NCI-H1417 treated with DMSO at 0.1 percent for 48 hours (cell line): ENCODE measurements at places on chromosomes 5 and 9.

DNA sequence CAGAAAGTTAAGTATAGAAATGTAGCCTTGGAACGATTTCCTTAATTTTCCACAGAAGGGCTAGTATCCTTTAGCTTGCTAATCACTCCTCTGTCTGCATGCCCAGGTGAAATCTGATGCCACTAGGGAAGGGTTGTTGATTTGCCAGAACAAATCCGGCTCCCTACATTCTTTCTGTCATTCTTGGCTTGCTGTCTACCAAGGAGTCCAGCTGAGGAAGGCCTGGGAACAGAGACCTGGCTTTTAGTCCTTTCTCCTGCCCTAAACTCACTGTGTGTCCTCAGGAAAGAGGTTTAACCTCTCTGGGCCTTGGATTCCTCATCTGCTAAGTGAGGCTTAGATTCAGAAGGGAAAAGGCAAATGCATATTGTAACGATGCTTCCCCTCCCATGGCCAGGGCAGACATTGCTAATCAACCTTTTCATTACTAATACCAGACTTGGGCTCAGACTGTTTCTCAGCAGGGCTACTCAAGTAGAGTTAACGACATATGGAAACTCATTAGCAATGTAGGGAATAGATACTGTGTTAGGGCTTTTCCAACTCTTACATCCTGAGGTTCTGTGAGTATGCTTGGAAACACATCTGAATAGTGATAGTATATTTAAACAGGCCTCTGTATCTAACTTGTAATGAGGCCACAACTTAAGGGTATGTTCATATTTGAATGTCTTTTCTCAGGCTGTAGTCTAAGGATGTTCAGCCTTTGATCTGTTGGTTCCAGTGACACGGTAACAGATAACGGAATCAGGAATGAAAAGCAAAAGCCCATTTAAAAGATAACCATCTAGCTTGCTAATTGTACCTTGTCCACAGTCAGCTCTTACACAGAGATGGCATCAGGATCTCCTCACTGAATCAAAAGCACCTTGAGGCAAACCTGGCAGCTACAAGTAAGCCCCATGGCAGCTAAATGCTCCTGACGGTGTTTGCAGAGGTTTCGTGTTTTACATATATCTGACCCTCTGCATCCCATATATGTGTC, 4.1 kb downstream of the GALNT10 start:
- no peak for DNase-seq

- DNase-seq, result no peak
These were observed 44.1 kb downstream of the C9orf50 start for GRCh38 chr9:129576546-129577543.

- no peak for DNase-seq
These were observed 19.0 kb downstream of the SEC61B start for GRCh38 chr9:99241106-99241505.

- DNase-seq, result no peak
These were observed 17.3 kb upstream of the BICD2 start for GRCh38 chr9:92781899-92782298.

GRCh38 chr9:32334112-32334511, 50.3 kb upstream of the ACO1 start:
- DNase-seq, result no peak

GRCh38 chr9:121053544-121053943, 3.5 kb upstream of the C5 start:
- no peak for DNase-seq

- DNase-seq, result no peak
These were observed 351.1 kb upstream of the CD180 start for GRCh38 chr5:67547682-67548081.

DNA sequence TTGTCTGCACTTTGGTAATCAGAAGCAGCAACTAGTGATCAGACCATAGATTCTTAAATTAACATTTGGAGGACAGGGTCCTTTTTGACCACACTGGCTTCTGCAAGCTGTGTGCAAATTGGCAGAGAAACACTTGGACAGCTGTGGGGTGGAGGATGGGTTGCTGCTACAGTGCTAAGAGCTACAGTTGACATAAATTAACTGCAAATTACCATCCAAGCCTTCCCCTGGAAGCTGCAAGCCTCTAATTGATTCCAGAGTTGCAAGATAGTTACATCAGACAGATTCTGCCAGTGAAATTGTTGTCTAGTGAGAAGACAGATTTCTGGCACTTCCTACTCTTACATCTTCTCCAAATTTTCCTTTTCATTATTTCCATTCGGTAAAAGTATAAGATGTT, 517.7 kb downstream of the DIRAS2 start:
- DNase-seq, result peak; percentile 84

DNA sequence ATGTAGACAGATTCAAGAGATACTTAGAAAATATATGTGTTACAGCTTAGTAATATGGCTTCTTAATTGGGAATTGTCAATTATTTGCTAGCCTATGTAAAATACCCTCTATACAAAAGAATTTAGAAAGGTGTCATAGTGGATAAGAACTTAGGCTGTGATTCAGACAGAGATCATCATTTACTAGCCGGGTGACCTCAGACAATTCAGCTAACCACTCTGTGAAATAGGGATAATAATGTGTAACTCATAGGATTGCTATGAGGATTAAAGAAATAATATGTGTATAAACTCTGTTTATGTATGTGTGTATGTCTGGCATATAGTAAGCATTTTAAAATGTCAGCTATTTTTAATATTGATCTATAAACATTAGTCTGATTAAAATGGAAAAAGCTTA, 5.9 kb upstream of the LARS1 start:
- no peak for DNase-seq

- DNase-seq, result no peak
These were observed 336.9 kb downstream of the ENC1 start for GRCh38 chr5:74303578-74303977.

DNA sequence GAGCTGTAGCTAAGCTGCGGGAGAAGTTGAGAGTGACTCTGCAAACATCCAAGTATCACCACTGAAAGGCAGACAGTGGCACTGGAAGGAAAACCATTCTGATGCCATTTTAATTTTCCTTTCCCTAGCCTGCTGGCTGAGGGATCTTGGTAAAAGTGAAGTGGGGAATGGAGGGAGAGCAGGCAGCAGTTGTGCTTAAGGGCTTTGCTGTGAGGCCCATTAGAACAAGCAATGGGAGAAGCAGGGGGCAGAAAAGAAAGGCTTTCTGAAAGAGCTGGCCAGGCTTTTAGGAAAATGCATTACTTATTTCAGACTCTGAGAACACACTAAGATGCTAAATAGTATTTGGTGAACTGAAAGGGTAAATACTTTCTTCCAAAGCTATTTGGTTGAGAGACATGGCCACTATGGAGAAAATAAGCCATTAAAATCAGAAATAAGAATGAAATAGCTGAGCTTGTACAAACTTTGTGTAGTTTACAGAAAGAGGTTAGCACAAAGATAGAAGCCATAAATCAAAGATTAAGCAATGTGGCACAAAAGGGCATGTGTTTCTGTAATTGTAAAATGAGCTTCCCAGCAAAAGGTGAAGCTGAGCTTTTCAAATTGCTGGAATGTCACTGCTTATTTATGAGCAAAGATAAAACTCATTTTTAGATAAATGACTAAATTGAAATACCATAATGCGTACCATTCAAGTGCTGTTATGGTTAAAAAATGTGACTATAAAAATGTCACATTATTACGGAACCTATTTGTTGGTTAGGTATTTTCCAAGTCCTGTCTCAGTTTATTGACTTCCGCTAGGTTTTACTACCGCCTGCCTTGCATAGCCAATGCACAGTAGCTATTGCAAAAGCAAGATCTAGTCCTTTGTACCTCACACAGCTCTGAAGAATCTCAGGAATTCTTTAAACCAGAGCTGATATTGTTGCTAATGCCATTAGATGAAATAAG, 20.8 kb downstream of the SNCAIP start:
- DNase-seq, result no peak

- no peak for DNase-seq
These were observed 195.2 kb upstream of the TUT7 start for GRCh38 chr9:86549401-86549811.

DNA sequence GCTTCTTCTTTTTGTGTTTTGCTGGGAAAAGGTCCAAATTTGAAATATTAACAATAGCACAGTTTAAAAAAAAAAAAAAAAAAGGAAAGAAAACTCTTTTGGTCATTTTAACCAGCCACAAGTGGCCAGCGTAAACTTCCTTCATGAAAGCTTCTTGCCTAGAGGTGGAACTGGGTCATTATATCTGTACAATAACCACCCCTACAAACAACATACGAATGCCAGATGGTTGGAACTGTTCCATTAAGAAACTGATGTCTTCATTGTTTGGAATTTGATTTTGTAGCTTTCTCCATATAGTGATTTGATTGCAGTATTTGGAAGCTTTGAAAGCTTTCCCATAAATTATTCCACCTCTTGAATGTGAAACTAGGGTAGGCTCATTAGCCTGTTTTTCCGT, 18.3 kb upstream of the LPAR1 start:
- DNase-seq, result no peak

DNA sequence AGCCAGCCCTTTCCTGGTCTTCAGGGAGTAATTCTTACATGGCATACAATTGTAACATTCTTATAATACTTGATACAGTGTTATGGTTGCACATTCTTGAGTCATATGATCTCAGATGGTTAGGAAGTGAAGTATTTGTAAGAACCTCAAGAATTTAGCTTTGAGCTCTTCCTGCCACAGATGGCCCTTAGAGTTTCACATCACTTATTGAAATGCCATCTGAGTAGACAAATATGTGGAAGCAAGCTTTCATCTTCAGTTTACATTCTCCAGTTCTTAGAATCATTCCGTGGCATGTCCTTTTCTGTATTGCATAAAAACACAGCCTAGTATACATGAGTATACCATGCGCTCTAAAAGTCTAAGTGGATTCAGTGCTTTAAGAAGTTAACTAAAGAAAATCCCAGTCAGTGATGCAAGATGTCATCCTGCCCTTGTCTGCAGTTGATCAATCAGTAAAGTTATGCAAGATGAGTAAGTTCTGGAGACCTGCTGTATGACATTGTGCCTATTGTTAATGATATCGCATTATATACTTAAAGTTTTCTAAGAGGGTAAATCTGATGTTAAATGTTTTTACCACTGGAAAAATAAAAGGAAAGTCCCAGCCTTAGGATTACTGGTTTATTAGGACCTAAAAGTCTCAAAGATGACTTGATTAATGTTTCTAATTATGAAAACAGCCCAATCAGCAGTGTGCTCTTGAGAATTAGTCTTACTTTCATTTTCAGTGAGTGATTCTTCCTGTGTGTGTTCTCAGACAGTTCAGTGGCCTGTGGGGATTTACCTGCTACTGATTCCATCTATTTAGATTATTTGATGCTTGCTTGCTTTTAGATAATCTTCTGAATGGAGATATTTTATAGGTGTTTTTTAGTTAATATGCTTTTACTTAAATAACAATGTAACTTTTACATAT, 29.4 kb downstream of the RHOBTB3 start:
- DNase-seq, result no peak

DNA sequence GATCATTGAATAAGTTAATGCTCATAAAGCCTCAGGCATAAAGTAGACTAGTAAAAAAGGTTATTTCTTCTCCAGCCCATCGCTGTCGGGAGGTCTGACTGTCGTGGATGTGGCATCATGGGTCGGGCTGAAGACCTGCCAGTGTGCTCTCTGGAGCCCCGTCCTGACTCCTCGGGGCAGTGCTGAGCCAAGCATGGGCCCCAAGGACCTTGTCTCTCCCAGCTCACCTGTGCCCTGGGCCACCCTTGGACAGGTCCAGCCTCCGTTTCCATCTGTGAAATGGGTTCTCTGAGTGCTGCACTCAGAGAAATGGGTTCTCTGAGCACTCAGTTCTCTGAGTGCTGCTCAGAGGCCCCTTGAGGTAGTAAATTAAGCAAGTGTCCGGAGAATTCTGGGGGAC, 269.0 kb downstream of the GADD45G start:
- no peak for DNase-seq

- no peak for DNase-seq
These were observed 33.5 kb downstream of the ALDH1A1 start for GRCh38 chr9:72919246-72919945.

DNA sequence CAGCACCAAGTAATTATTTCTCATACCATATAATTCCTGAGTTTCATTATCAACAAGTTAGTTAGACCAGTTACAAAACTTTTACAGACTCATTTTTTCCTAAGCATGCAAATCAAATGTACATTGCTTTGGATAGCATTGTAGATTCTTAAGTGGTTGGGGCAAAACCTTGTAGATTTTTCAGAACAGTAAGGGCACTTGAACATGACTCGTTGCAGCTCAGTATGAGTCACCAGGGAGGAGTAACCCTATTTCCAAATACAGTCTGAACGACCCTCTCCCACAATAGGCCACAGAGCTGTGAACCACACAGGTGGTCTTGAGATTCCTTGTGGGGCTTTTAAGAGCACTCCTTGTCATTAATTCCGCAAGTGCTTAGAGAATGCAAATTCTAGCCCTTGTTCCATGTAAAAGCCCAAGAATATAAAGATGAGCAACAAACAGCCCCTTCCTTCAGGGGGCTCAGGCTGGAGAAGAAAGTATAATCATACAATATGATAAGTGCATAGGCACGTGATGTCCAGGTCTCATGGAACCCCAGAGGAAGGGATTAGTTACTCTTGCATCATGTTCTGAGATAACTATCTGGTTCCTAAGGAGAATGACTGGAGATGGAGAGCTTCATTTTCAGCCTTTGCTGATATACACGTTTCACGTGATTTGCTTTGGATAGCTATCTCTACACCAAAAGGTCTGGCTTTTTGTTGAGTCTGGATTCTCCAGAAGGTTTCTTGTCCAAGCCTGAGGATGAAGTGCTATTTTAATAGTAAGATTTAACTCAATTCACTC, 295.7 kb downstream of the KCNN2 start:
- no peak for DNase-seq

DNA sequence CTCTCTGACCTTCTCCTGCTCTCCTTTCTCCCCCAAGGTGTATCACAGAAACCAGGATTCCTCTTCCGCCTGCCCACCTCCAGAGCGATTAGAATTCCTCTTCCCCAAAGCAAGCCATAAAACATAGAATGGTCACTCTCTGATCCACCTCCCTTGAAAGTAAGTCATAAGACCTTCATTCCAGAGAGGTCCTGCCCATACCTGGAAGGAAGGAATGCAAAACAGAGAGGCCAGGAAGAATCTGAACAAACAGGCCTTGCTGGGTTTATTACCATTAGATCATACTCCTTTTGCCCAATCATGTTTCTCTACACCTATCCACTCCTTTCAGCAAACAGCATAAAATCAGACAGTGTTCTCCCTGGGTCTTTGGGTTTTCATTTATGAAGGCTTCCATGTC, 21.0 kb downstream of the CDKL3 start:
- DNase-seq, result no peak

DNA sequence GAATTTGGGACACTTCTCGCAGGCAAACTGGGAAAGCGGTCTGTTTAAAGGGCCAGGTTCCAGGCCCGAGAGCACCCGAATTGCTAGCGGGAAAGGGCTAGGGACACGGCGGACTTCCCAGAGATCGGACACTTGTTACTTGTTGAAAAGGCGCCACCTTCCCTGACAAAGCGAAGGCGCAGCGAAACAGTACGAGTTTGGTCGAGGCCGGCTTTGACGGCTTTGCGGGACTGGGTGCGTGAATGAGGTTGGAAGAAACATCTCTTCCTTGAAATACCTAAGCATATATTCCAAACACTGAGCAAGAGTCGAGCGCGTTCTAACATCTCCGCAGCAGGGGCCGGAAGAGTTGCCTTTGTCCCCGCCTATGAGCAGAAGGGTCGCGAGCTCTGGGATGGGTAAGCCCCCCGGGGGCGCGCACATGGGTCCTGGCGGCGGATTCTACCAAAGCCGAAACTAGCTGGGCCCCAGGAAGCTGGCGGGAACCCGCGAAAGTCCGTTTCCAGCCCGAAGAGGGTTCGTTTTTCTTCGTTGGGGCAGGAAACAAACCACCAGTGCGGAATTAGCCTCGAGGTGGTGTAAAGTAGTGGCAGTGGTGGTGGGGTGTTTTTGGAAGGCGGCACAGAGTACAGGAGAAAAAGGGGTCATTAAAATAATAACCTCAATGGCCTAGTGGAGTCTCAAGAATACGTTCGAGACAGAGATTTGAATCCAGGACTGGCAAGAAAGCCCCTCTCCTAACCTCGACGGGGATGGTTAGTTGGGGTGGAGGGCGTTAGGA, 1.5 kb downstream of the GDNF start:
- no peak for DNase-seq
